T1000 (cell line): ENCODE measurements at places on chromosomes 1 and 21.

DNA sequence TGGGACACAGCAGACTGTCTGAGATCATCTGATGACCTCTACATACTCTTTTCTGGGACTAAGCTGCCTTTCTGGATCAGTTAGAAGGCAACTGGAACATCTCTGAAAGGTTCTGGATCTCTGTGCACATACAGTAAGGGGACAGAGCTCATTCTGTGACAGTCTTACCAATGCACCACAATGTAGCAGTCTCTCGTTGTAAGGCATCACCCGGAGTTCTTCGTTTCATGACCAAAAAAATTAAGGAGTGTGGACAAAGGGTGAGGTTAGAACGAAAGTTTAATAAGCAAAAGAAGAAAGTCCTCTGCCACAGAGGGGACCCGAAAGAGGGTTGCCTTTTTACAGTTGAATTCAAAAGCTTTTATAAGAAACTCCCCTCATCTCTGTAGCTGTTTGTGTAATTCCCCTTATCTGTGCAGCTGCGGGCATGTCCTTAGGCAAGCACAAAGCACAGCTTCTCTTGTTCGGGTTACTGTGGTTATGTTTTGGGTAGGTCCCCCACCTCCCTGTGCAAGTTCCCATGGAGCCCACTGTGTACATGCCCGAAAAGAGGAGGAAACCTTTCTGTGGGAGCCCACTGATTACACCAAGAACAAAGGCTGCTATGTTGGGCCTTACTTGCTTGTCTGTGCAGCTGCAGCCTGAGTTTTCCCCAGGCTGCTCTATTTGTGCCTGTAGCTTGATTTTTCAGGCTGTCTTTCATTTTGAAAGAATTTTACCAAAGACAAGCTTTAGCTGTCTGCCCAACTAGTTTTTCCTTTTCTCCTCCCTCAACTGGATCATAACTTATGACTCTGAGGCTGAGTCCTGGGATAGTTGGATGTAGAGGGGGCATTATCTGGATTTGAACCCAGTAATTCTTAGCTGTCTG is 53.1 kb upstream of the CACNA1E start:
- DNase-seq, result no peak

DNA sequence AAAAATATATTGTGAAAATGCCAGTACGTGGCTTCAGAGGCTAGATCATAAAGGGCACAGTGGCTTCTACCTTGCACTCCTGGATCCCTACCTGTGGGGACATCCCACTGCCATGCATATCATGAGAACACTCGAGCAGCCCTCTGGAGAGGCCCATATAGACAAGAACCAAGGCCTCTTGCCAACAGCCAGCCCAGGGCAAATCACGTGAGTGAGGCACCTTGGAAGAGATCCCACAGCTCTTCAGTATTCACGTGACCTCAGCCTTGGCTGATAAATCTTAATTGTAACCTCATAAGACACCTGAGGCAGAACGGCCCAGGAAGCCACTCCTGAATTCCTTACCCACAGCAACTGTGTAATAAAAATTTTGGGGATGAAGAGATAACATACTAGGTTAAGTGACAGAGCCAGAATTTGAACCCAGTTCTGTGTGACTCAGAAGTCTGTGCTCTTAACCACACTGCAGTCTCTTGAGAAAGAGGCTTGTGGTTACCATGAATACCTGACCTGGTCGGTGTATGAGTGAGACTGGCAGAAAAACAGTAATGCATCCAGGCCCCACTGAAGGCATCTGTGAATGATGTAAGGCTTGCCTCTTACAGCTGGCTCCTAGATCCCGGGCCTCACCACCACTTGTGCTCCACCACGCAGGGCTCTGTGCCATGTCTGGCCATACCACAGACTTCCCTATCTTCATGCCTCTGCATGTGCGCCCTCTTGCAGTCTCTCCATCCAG is 6.9 kb upstream of the A3GALT2 start:
- peak; percentile 81 for DNase-seq

DNA sequence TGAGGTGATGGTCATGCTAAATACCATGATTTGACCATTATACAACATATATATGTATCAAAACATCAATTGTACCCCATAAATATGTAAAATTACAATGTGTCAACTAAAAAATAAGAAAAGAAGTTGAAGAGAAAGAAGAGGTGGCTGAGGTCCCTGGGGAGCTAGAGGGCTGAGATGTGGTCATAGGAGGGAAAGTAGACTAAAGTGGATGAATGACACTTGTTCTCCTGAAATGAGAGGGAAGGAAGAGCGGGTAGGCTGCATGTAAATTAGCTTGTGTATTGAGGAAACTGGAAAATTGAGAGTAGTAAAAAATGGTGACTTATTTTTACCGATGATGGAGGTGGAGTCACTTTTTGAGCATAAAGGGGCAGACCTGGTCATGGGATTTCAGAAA is 117.0 kb downstream of the ST6GALNAC3 start:
- no peak for DNase-seq

DNA sequence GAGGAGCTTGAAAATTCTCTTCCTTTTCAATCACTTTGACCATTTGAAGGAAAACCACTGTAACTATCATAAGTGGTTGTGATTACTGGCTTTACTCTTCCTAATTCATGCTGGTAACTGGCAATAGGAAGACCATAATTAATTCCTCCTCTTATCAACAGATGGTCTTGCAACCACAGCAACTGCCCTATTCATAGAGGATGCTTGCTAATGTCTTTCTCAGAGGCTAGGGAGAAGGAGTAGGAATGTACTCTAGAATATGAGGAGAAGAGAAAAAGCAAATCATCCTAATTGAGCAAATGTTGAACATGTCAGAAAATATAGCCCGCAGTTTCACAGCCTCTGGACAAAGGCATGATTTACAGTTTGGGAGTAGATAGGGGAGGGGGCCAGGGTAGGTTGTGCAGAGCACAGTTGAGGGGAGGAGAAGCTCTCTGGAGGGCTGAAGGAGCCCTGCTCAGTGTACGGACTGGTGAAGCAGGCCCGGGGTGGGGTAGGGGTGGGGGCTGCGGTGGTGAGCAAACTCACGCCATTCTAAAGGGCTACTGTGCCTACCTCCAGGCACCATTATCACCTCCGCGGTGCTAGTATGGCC is 192.9 kb downstream of the PCP4 start:
- DNase-seq, result no peak

- DNase-seq, result no peak
Measured at GRCh38 chr21:15809818-15810217, 80.0 kb downstream of the USP25 start.

GRCh38 chr1:11654137-11654938 is at the start of the genes FBXO2 and FBXO44:
TSS of gene FBXO2 (minus strand) at chr1:11654429. CDS start at chr1:11654340, 89 bp downstream.
TSS of gene FBXO44 (plus strand) at chr1:11654877. CDS start at chr1:11655836, 959 bp downstream.
- DNase-seq, result peak; percentile 24

GRCh38 chr21:42635848-42636519 is 17.4 kb upstream of the PDE9A start:
- DNase-seq, result no peak

DNA sequence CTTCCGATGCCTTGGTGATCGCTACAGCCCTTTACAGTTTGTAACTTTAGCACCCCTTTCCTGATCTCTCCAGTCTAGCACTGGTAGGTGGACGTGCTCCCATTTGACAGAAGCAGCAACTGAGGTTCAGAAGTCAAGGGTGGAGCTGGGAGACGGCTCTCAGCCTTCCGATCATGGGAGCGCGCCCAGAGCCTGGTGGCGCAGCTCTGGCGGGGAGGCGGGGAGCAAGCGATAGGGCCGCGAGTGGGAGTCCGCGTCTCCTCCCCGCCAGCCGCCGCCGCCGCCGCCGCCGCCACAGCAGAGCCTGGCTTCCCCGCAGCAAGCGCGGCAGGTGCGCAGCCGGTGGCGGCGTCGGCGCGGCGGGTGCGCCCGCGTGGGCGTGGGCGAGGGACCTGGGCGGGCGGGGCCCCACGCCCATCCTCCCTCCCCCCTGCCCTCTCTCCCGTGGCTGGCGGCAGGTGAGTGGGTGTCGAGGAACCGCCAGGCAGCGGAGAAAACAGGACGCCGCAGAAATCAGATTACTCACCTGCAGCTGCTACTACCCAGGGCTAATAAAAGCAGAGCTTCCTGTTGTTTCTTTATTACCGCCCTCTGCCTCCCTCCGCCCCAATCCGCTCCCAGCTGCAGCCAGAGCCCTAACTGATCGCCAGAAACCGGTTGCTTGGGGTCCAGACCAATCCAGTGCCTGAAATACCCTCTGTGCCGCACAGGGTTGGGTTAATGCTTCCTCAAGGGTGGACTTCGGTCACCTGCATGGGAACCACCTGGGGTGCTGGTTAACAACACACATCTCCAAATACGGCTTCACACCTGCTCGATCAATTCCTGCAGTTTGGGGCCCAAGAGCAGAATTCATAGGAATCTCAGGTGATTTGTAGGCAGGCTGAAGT is 60.2 kb upstream of the ID3 start:
- DNase-seq, result no peak

DNA sequence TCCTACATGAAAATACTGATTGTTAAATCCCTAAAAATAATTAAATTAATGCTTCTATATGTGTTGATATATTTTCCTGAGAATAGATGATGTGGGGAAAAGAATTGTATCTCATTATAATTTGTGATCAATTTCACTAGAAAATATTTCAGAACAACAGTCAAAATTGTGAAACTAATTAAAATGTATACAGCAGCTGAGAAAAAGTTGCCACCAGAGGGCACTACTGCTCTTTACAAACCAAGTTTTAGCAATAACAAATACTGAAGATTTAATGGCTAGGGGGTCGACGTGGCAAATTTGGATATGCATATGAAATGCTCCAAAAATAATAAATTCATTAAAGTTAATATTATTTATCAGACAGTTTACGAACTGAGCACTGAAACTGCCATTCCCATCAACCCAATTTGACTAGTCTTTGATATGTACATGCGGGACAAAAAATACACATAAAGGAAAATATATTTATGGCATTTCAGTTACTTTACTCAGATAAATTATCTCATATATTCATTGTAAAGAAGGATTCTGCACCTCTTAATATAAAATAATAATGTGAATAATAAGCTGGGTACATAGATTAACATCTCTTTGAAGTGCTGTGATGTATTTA is 96.3 kb upstream of the TMPRSS15 start:
- no peak for DNase-seq

GRCh38 chr1:239899747-239900146 is 191.9 kb upstream of the FMN2 start:
- no peak for DNase-seq

- DNase-seq, result no peak
Measured at GRCh38 chr21:14836950-14837349, 227.8 kb downstream of the NRIP1 start.

DNA sequence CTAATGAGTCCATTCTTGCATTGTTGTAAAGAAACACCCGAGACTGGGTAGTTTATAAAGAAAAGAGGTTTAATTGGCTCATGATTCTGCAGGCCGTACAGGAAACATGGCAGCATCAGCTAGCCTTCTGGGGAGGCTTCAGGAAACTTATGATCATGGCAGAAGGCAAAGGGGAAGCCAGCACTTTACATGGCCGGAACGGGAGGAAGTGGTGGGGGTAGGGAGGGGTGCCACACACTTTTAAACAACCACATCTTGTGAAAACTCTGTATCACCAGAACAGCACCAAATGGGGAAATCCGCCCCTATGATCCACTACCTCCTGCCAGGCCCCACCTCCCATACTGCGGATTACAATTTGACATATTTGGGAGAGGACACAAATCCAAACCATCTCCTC is 43.9 kb downstream of the NOS1AP start:
- no peak for DNase-seq

DNA sequence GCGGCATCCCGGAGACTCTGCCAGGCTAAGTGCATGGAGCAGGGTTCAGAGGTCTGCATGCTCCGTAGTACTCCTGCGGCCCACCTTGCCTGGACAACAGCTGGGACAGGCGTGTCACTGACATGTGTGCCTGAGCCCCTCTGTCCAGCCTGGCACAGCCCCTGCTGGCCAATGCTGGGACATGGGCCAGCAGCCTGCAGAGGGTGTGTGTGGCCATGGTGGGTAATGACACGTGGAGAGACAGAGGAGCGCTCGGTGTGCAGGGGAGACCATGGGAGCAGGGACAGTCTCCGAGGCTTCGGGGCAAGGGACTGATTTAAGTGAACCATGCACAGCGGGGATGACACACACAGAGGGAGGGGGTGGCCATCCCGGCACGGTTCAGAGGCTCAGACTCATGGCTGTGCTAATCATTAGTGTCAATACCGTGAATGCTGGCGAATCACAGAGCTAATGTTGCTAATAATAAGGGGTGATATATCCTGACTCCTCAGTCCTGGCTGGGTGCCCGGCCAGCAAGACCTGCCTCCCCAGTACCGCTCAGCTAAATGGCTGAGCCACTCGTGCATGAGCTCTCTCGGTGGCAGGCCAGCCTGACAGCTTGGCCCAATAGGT is 41.5 kb downstream of the IGSF21 start:
- DNase-seq, result no peak
